ENCODE measurements at places on chromosomes 12 and 14.

GRCh38 chr12:119171291-119171690, 7.4 kb upstream of the HSPB8 start:
- no peak for DNase-seq

- no peak for DNase-seq
Observed at GRCh38 chr12:94202245-94203180, 54.1 kb downstream of the PLXNC1 start.

- no peak for DNase-seq
Observed at GRCh38 chr12:11863478-11863906, 207.2 kb upstream of the BCL2L14 start.

DNA sequence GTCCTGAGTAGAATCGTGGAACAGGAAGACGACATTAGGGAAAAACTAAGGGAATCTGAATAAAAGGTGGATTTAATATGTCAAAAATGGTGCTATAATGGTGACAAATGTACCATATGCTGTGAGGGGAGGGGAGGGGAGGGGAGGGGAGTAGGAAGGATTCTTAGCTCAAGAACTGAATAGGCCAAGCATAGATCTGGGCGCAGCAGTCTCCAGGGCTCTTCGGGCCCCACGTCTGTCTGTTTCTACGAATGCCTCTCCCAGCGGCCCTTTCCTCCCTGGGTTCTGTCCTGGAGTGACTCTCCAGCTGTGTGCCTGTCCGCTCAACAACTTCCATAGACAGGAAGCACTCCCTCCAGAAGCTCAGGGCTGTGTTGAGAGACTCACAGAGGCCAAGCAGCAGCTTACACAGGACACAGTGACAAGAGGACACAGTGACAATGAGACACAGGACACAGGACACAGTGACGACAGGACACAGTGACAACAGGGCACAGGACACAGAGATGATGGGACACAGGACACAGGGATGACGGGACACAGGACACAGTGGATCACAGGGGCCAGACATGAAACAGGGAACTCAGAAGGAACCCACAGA, 42.4 kb upstream of the PPP2R5C start:
- DNase-seq, result no peak

DNA sequence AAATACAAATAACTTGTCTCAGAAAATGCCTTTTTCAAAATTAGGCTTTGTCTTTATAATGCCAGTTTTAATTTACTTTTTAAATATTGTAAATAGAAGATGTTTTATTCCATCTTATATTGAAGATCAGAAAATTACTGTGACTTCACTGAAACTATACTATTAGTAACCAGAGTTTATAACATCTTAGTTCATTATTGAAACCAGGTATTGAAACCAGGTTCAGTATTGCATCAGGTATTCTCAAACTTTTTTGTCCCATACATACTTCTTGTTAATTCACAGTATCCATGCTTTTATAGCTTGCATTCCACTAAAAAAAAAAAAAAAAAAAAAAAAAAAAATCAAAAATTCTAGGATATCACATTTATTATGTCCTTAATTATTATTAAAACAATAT, 227.5 kb downstream of the GXYLT1 start:
- no peak for DNase-seq

DNA sequence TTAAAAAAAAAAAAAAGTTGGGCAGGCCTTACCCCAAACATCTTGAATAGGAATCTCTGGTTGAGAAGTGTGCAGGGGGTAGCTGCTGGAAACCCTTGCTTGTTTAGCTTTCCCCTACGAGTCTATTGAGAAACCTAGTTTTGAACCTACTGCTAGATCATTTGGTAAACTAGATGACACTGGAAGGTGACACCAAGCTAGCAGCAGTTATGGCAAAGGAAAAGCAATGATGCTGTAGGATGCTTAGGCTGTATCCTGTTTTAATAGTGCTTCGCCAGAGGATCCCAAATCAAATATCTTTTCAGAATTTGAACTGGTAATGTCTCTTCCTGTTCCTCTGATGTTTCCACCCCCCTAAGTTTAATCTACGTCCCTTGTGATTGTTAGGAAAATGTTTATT, 5.5 kb upstream of the PCED1B start:
- DNase-seq, result no peak

DNA sequence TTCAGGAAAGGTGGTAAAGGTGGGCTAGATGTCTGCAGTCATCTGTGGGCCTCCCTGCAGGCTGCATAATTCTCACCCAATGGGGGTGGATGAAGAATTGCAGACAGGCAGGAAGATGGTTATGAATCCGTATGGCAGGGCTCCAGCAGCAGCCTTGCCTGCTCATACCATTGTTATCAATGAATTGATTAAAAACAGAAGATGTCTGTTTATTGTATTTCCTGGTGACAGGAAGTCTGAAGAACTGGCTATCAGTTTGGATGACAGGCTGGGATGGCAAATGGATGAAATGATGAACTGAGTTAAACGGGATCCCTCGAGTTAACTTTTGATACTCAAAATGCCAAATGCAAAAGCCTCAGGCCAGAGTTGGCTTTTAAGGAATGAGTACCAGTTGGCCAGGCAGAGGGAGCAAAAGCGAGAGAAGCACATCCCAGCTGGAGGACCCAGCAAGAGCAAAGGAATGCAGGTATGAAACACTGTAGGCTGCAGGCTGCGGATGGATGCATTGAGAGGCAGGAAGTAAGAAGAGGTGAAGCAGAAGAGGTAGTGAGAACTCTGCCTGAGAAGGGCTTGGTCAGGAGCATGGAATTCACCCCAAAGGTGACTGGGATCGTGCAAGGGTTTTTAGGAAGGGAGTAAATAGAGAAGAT, 550.0 kb upstream of the TBX3 start:
- no peak for DNase-seq

GRCh38 chr12:57473392-57473791, 6.3 kb downstream of the ARHGAP9 start:
- no peak for DNase-seq

GRCh38 chr12:45183246-45183645, 32.6 kb upstream of the ANO6 start:
- no peak for DNase-seq

DNA sequence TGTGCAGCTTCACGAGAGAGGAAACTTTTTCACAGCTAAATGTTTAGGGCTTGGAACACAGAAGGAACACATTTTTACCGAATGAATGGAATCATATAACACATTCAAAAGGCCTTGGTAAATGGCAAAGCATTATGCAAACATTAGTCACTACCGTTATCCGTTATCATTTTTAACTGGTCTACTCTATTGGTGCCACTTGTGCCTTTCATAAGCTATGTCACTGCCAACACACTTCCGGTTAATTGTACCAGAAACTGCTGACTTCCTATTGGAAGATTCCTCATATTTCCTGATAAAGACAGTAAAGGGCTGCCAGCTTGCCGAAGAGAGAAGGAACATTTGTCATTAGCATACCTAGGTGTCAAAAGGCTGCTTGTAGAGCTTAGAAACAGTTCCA, 169.2 kb downstream of the APAF1 start:
- no peak for DNase-seq

DNA sequence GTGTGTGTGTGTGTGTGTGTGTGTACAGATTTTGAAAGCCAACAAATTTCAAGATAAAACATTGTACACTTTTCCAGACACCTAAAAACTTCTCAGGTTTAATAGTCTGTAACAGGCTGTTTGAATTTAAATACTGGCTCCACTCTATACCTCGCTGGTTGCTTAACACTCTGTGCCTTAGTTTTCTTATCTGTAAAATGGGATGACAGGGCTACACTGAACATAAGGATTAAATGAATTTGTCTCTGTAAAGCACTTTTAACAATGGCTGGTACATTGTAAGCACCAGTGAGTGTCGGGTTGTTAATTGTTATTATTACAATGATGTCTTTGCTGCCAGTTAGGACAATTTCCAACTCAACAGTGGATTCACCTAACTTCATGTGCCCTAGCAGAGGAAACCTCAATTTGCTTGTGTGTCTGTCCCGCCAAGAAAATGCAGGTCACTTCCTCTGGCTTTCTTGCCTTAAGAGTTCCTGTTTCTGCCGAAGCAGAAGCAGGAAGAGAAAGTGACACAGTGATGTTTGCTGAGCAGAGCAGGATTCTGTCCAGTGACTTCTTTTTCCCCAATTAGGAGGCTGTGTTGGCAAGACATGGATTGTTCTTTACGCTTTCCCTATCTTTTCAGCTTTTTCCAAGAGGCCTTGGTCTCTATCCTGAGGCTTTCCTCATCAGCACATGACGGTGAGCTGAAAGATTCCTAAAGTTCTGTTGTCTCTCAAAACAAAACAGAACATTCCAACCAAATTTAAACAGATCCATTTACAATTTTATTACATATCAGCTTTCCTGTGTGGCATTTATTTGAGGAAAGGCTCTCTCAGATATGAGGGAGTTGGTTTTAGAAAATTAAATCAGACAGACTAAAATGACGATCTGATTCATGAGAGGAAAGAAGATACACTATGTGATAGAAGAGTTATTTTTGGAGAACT, 154.1 kb upstream of the ATP2B1 start:
- no peak for DNase-seq

GRCh38 chr12:65668981-65669695, 155.1 kb upstream of the HMGA2 start:
- DNase-seq, result no peak

- no peak for DNase-seq
Observed at GRCh38 chr14:102094101-102094500, 7.3 kb upstream of the HSP90AA1 start.

- no peak for DNase-seq
Observed at GRCh38 chr12:117439531-117440001, 78.1 kb upstream of the NOS1 start.

DNA sequence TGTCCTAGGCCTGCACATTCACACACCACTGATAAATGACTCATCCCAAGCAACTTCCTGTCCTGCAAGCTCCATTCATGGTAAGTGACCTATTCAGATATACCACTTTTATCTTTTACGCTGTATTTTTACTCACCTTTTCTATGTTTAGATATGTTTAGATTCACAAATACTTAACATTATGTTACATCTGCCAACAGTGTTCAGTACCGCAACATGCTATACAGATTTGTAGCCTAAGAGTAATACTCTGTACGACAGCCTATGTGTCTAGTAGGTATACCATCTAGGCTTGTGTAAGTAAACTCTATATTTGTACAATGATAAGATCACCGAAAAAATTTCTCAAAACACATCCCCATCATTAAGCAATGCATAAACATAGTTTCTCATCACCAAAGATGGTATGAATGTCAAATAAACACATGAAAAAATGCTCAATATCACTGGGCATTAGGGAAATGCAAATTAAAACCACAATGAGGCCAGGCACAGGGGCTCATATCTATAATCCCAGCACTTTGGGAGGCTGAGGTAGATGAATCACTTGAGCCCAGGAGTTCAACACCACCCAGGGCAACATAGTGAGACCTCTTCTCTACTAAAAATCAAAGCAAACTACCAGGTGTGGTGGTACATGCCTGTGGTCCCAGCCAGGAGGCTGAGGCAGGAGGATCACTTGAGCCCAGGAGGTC, 20.7 kb downstream of the ATXN2 start:
- DNase-seq, result no peak

- DNase-seq, result no peak
Observed at GRCh38 chr12:94326727-94327126, 132.9 kb downstream of the CEP83 start.

DNA sequence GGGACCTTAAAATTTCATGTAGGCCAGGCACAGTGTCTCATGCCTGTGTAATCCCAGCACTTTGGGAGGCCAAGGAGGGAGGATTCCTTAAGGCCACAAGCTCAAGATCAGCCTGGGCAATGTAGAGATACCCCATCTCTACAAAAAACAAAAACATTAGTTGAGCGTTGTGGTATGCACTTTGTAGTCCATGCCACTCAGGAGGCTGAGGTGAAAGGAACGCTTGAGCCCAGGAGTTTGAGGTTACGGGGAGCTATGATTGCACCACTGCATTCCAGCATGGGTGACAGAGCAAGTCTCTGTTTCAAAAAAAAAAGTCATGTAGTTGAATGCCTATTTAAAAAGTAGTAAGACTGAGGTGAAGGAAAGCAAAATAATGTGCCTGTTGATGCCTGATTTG, 83.5 kb downstream of the TTC6 start:
- DNase-seq, result no peak

DNA sequence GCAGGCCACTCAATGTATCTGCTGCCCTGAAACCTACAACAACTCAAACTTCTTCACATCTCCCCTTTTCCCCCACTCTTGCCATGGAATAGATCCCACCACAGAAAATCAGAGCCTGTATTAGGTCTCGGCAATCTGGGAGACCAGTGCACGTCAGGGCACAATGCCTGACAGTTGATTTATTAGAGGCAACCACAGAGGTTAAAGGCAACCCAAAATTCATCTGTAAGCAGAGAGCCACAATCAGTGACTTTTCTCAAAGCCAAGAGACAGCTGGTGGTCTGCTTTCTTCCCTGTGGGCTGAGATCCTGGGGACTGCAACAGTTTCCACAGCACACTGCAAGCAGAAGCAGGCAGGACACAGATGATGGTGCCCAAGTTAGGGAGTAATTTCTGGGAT, 169.0 kb upstream of the NTF3 start:
- no peak for DNase-seq

DNA sequence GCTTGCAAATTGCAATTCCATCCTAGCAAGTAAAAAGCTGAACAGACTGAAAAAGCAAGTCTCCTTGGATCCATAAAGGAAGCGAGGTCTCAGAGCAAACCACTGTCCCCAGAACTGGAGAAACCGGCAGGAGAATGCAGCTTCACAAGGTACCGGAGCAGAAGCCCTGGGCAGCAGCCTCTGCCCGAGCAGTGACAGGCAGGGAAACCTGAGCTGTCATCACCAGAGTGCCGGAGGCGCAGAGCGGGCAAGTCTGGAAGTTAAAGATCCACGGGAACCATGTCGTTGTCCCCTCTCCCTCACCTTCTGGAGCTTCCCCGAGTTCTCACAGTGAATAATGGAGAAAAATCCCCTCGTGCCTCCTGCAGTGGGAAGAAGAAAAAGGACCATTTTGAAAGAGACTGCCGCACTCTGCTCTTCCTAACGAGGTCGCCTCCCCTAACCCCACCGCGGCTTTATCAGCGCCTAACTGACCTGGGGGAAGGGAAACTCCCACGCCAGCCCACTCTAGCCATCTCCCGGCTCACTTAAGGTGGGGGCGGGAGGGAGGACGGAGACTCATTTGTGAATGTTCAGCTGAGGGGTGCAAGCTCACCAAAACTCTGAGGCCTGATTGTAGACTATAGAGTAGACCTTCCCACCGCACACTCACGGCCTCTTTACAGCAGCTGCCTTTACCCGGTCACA, 27.8 kb downstream of the FBXL14 start:
- DNase-seq, result no peak

DNA sequence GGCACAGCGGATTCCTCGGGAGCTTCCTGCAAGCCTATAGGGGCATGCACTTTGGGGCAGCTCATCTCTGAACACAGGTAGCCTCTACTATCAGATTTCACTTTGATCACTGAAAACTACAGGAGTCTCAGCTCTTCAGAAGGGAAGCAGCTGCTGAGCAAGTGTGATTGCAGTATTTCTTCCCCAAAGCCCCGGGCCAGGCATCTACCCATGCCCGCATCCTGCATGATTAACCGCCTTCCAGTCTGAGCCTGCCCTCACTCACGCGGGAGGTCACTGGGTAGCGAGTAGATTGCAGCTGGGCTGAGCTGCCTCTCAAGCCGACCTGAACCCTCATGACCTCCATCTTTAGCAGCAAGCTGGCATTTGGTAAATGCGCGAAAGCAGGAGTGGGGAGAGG, 334.7 kb downstream of the DPF3 start:
- DNase-seq, result no peak

All from stimulated activated CD8-positive, alpha-beta memory T cell treated with anti-CD3 and anti-CD28 coated beads, Interleukin-4, amount 100 ng/mL, for 4 hours (primary cell).